ENCODE measurements at places on chromosomes 2 and 18. TPM values are rescaled to one million over a fixed set of nuclear protein-coding genes. Genes with fewer than 3 reads are reported as not detected.

GRCh38 chr2:55157474-55157884 is 74.6 kb downstream of the CLHC1 start:
- DNase-seq = no peak

DNA sequence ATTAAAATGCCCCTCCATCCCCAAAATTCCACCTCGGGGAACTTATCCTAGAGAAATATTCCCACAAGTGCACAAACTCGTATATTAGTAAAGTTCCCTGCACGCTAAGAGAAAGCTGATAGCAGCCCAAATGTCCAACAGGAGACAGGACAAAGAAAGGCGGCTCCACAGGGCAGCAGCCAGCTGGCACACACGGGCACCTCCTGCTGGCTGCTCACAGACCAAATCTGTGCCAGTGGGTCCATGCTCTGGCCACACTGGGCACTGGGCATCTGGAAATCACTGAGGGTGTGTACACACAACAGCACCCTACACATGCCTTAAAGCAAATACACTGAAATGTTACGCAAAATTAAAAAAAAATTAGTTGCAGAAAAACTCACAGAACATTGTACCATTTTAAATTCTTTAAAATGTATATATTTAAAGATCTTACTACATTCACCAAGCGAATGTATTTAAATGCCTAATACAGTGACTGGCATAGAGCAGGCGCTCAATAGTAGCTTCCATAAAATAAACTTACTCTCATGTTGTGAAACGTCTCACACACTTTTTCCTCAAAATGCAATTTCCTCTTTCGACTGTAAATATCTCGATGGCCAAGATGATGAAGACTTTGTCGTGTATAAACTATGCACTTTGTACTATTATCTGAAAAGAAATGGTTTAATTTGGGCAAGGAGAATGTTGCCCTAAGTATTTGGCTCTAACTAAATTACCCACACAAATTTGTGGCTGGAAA is 19.4 kb downstream of the ZNF516 start:
- DNase-seq = no peak

GRCh38 chr2:227890495-227891079 is 19.2 kb downstream of the DAW1 start:
- DNase-seq = no peak

Gene RAB27B
- total RNA-seq = 0.08 TPM

Gene INHA
- 1.9 TPM for total RNA-seq

Gene CROCC2
- not detected for total RNA-seq
